Left renal pelvis (tissue), 4 donors: ENCODE measurements at places on chromosomes 5 and 9. TPM values are rescaled to one million over a fixed set of nuclear protein-coding genes. Genes with fewer than 3 reads are reported as not detected.

IFNK gene
- not detected for polyA plus RNA-seq

DNA sequence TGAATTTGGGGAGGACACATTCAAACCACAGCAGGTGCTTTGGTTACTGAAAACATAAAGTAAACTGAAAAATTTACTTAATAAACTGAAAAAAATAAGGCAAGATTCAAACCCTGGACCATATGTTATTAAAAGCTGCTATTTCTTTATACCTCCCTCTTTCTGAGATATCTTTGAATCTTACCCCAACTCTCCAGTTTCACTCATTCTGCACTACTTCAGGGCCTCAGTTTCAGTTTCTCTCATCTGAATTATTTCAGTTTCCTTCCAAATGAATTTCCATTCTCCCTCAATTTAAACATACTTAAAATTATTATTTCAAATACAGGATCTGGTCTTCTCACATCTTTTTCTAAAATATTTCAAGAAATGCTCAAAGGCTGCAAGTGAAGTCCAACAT, 4.9 kb upstream of the OXCT1 start:
- no peak for DNase-seq

DNA sequence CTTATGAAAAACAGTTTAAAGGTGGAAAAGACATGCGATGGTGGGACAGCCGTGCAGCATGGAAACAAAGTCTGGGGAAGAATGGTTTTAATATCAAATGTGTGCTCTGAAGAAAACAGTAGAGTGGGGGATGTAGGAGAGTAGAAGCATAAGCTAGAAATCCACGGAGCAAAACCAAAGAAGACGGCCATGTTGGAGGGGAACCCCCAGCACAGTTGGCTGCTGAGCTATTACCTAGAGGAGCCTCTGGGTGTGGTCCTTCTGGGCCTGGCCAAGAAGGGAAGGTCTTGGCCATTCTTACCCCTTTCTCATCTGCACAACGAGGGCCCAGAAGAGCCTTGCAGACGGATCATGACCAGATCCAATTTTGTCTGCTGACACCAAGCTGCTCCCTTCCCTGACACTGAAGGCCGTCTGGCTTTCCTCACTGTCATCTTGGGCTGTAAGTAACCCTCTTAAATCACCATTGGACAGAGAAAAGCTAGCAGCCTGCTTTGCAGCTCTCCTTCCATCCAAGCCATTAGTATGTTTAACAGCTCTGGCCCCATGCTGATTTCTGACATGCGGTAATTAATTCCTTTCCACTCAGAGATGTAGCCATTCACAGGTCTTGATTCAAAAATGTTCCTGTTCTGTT, 189.5 kb downstream of the SEC61B start:
- DNase-seq, result no peak

GRCh38 chr9:117044241-117044640, 357.1 kb downstream of the TRIM32 start:
- no peak for DNase-seq

DNA sequence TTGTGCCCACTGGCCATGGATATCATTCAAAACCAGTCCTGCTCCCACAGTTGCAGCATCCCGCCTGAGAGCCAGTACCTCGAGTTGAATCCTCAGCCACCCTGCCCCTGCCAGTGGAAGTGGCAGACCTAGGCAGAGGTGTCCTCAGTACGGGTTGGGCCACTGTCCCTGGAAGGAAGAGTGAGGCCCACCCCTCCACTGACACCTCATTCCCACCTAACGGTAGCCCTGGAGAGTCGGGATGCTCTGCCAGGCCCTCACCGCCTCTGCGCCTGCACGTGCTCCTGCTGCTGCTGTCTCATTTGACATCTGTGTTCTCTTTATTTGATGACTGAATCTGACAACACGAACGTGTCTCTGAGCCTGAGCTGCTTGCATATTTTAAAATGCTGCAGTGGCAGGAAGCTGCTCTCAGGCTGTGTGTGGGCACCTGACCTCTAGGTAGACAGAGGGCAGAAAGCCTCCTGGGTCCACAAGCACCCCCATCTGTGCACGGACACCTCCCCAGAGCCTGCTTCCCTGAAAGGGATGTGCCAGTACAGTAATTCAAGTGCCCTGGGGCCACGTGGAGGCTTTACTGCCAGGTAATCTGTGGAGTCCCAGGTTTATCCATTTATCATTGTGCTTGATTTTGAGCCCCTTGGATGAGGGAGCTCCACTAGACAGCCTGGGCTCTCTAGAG, 194.7 kb downstream of the CACNA1B start:
- no peak for DNase-seq

- no peak for DNase-seq
Measured at GRCh38 chr5:24589566-24589965, 55.2 kb downstream of the CDH10 start.

GRCh38 chr5:1506242-1507013, 17.3 kb downstream of the LPCAT1 start:
- DNase-seq, result no peak
